ENCODE measurements at places on chromosomes 5 and 9.

DNA sequence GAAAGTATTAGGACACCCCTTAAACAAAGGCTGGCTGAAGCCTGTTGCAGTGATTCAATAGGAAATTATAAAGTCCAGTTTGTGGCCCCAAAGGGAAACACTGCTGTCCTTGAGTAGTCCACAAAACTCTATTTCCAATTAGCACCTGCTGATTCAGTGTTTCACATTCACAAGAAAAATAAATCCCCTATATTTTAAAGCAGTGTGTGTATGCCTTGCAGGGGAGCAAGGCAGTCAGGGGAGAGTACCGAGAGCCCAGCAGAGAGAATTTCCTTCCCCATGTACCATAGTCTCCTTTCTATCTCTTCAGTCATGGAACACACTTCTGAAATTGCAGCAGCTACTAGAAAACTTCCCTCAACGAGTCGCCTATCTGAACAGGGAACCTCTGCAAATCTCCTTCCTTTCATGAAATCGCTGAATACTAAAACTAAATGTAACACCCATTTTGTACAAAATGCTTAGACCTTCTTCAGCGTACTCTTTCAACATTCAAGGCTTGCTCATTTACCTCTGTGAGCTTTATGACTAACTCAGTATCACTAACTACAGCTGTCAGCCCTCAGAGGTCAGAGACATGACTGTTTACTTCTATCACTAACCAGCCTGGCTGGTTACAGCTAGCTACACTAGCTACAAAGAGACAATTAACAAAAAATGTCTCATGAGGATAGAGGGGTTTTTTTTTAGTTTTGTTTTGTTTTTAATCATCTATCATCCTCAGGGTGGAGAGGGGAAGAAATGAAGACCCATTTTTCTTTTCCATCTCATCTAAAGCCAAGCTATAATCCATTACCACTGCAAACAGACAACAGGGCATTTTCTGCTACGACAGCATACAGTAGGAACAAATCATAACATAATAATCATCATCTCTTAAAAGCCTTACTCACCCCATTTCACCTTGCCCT, 188.7 kb downstream of the EBF1 start:
- peak overlapping the region; percentile 93 for H3K27ac ChIP-seq
- no peaks in the 10 kb centered on the region for H3K27me3 ChIP-seq

DNA sequence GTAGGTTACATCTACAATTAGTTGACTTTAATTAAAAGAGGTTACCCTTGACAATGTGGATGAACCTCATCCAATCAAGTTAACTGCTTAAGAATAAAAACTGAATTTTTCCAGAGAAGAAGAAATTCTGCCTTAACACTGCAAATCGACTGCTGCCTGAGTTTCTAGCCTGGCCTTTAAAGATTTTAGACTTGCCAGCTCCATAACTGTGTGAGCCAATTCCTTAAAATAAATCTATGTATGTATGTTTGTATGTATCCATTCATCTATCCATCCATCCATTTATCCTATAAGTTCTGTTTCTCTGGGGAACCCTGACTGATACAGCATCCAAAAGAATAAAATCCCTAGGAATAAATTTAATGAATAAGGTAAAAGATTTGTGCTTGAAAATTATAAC, 136.1 kb downstream of the TMEM38B start:
- no peaks in the 10 kb centered on the region for H3K27me3 ChIP-seq
- no peak overlapping the region for H3K27ac ChIP-seq
- H3K36me3 ChIP-seq, result peaks cover 4% of the 10 kb centered on the region
- no peaks in the 10 kb centered on the region for H3K4me1 ChIP-seq

DNA sequence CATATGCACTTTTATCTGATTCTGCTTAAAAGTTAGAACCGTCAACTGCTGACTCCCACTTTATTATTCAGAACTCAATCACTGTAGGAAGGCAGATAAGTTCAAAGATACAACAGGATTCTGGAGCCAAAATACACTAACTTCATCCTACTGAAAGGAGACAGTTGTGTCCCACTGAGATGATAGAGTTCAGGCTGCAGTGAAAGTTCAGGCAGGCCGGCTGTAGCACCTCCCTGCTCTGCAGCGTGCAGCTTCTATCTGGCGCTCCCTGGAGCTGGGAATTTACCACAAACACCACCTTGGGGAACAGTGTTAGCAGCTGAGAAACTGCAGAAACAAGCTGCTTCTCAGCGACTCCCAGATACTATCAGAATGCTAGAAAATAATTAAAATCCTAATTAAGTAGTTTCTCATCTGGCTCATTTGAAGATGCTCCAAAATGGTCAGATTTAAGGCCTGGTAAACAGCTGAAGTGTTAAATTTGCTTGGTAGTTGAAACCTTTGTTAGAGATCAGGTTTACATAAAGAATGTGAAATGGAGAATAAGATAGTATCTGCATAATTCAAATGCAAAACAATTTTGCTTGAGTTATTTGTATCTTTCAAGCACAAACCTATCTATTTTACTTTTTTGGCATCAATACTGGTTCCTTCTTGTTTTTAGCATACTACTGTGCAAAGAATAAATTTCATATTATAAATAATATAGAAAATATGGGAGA, 52.3 kb upstream of the CNTLN start:
- H3K27ac ChIP-seq, result no peak overlapping the region
- H3K4me1 ChIP-seq, result no peaks in the 10 kb centered on the region
- H3K4me3 ChIP-seq, result no peak overlapping the region
- no peak for DNase-seq
- no peaks in the 10 kb centered on the region for H3K36me3 ChIP-seq

GRCh38 chr5:163645421-163646416, 140.3 kb downstream of the MAT2B start:
- no peaks in the 10 kb centered on the region for H3K4me1 ChIP-seq
- no peak overlapping the region for H3K4me3 ChIP-seq
- H3K36me3 ChIP-seq, result no peaks in the 10 kb centered on the region
- no peak overlapping the region for H3K27ac ChIP-seq
- no peaks in the 10 kb centered on the region for H3K27me3 ChIP-seq

- H3K4me3 ChIP-seq, result no peak overlapping the region
- no peaks in the 10 kb centered on the region for H3K27me3 ChIP-seq
- H3K27ac ChIP-seq, result no peak overlapping the region
- no peak for DNase-seq
- peaks cover 2% of the 10 kb centered on the region for H3K36me3 ChIP-seq
Observed at GRCh38 chr5:5418764-5419163, 3.7 kb upstream of the ICE1 start.

GRCh38 chr9:4674783-4675182, 4.6 kb upstream of the CDC37L1 start:
- no peaks in the 10 kb centered on the region for H3K4me1 ChIP-seq
- peaks cover 5% of the 10 kb centered on the region for H3K27me3 ChIP-seq
- H3K36me3 ChIP-seq, result peaks cover 3% of the 10 kb centered on the region
- H3K4me3 ChIP-seq, result no peak overlapping the region
- DNase-seq, result no peak

- no peak for DNase-seq
- no peaks in the 10 kb centered on the region for H3K36me3 ChIP-seq
- H3K4me1 ChIP-seq, result no peaks in the 10 kb centered on the region
- H3K27me3 ChIP-seq, result peaks cover 4% of the 10 kb centered on the region
Observed at GRCh38 chr9:3946840-3947587, 352.9 kb downstream of the GLIS3 start.

- peaks cover 13% of the 10 kb centered on the region for H3K27me3 ChIP-seq
- no peaks in the 10 kb centered on the region for H3K36me3 ChIP-seq
- H3K4me1 ChIP-seq, result no peaks in the 10 kb centered on the region
- no peak overlapping the region for H3K4me3 ChIP-seq
- H3K27ac ChIP-seq, result no peak overlapping the region
- no peak for DNase-seq
Observed at GRCh38 chr5:113092683-113093082, 116.1 kb downstream of the DCP2 start.

GRCh38 chr5:154193283-154193682, 2.8 kb downstream of the GALNT10 start:
- peaks cover 56% of the 10 kb centered on the region for H3K4me1 ChIP-seq
- H3K27ac ChIP-seq, result no peak overlapping the region
- no peak for DNase-seq
- H3K36me3 ChIP-seq, result peaks cover 4% of the 10 kb centered on the region
- H3K27me3 ChIP-seq, result no peaks in the 10 kb centered on the region

DNA sequence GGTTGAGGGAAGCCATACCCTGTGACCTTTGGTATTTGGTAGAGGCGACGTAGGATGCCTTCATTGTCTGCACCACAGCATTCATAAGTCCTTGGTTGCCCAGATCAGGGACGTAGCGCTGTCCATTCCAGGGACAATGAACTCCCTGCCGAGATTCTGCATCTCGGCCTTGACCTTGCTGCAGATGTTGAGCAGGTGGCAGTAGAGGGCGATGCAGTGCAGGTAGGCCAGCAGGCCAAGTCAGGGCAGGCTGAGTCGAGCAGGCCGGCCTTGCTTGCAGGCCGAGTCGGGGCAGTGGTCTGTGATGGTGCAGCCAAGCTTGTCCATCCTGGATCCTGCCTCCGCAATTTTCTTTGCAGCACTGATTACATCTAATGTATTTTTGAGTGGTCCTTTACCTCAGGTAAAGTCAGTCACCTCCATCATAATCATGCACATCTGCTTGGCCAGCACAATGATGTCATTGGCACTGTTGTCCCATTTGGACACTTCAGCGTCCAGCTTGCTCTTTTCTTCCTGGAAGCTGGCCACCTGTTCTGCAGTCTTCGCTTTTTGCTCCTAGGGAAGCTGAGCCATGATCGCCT, 93.4 kb upstream of the CCDC112 start:
- H3K27me3 ChIP-seq, result peaks cover 3% of the 10 kb centered on the region
- no peak for DNase-seq
- no peak overlapping the region for H3K4me3 ChIP-seq
- no peak overlapping the region for H3K27ac ChIP-seq
- H3K4me1 ChIP-seq, result peaks cover 2% of the 10 kb centered on the region

GRCh38 chr5:855771-856530, 5.2 kb upstream of the ZDHHC11 start:
- H3K36me3 ChIP-seq, result peaks cover 5% of the 10 kb centered on the region
- DNase-seq, result no peak
- H3K4me3 ChIP-seq, result no peak overlapping the region
- peaks cover 7% of the 10 kb centered on the region for H3K27me3 ChIP-seq
- H3K4me1 ChIP-seq, result no peaks in the 10 kb centered on the region

- no peak for DNase-seq
- no peak overlapping the region for H3K27ac ChIP-seq
- no peaks in the 10 kb centered on the region for H3K36me3 ChIP-seq
Observed at GRCh38 chr5:128858995-128859394, 106.3 kb upstream of the SLC27A6 start.

DNA sequence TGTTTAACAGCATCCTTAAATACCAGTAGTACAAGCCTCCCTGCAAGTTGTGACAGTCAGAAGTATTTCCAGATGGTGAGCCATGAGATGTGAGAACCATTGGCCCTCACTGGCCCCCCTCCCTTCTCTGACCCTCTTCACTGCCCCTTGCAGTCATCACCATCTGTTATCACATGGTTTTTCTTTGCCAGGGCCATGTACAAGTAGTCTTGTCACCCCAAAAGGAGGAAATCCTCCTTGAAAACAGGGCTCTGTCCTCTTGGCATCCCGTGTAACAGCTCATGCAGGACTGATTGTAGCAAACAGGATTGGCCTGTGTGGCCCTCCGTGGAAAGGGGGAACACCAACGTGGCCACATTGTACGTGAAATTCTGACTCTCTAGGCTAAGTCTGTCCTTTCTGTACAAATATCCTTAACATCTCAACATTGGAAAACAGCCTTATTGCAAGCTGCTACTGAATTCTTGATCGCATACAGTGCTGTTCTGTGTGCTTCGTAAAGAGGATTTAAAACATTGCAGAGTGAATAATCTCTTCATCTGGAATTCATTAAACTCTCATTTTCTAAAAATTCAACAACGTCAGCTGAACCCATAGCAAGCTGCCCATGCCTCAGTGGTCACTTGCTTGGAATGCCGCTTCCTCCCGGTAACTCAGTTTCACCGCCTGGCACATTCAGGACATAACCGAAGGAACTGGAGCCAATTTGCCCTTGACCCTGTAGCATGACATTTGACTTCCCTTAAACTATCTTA, 171.7 kb downstream of the ATPSCKMT start:
- H3K27ac ChIP-seq, result no peak overlapping the region
- no peaks in the 10 kb centered on the region for H3K4me1 ChIP-seq
- no peak overlapping the region for H3K4me3 ChIP-seq
- H3K27me3 ChIP-seq, result no peaks in the 10 kb centered on the region
- no peak for DNase-seq
- no peaks in the 10 kb centered on the region for H3K36me3 ChIP-seq

- peaks cover 3% of the 10 kb centered on the region for H3K36me3 ChIP-seq
- no peak for DNase-seq
- H3K4me3 ChIP-seq, result peak overlapping the region; percentile 98
- peak overlapping the region; percentile 97 for H3K27ac ChIP-seq
Observed at GRCh38 chr9:104094534-104095015, 466 bp downstream of the SMC2 start.

GRCh38 chr5:78490709-78491485, 130.5 kb downstream of the SCAMP1 start:
- no peak for DNase-seq
- peaks cover 16% of the 10 kb centered on the region for H3K4me1 ChIP-seq
- H3K4me3 ChIP-seq, result no peak overlapping the region
- H3K27ac ChIP-seq, result no peak overlapping the region
- H3K36me3 ChIP-seq, result peaks cover 20% of the 10 kb centered on the region

DNA sequence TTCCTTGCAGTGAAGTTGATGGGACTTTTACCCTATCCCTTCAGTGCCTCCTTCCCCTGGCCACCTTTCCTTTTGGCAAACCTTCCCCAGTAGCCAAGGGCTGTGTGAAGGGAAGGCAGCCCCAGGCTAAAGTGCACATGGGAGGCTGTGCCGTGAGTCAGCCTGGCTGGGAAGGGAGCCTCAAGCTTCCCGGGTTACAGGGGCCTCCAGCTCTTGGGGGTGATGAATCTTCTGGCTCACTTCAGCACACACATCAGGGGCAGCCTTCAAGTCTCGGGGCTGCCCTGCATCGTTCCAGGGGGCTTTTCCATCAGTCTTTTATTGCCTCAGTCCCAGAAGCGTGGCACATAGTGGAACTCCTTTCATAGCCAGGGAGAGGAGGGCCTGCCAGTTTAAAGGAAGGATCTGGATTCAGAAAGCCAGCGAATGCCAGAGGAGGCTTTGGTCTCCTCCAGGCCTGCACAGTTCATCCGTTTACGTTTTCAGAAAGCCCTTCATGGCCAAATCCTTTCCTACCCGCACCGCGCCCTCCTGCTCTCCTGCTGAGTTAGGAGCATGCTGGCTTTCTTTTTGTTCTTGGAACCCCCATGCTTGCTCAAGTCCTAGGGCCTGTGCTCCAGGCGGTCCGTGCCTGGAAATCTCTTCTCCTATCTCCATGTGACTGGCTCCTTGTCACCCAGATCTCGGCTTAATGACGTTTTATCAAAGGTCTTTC, 134.8 kb upstream of the KLF4 start:
- H3K4me1 ChIP-seq, result peaks cover 3% of the 10 kb centered on the region
- no peak overlapping the region for H3K27ac ChIP-seq
- DNase-seq, result no peak
- H3K27me3 ChIP-seq, result peaks cover 11% of the 10 kb centered on the region
- H3K36me3 ChIP-seq, result no peaks in the 10 kb centered on the region

DNA sequence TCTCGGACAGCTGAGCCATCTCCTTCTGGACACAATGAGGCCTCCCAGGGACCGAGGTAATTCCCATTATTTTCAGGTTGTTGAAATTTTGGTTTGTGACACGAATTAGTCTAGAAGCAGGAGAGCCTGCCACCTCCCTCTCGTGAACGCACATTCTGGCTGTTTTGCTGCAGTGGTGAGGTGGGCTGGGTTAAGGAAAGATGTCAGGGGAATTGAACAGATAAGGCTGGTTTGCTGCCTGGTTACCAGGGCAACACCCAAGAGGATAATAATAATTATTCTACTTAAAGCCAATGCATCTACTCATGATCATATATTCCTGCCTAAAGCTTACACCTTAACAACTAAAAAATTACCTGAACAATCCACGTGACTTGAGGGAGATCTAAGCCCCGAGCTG, 38.1 kb downstream of the DDX31 start:
- H3K27ac ChIP-seq, result no peak overlapping the region
- DNase-seq, result no peak
- no peaks in the 10 kb centered on the region for H3K4me1 ChIP-seq
- H3K4me3 ChIP-seq, result no peak overlapping the region
- peaks cover 56% of the 10 kb centered on the region for H3K36me3 ChIP-seq
